ENCODE measurements at places on chromosomes 4 and X.

DNA sequence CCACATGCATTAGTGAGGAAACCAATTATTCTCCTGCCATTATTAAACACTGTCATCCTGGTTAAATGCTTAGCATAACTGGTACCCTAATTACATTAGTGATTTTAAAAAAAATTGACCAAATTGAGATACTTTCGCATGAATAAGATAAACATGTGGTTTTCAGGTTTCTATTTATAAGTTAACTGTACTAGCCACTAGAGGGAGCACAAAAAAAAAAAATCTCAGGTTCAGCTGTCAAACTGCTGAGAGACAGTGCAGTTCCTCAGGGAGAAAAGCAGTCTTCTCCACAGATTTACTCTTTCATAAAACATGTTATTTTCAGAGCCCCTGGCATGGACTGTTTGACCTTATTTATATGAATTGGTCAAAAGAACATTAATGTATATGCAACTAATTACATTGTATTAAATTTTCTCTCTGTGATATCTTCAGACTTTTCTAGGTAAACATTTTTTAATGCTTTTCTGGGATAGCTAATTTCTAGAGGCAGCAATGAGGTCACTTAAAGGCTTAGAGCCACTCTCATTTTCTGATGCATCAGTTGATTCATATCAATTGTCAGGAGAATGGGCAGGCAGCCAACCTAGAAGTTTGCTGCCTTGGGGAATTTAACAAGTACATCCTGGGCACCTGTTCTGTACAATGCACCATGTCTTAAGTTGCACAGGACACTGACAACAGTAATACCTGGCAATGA is 167.5 kb downstream of the CDS1 start:
- peak; percentile 12 for DNase-seq

DNA sequence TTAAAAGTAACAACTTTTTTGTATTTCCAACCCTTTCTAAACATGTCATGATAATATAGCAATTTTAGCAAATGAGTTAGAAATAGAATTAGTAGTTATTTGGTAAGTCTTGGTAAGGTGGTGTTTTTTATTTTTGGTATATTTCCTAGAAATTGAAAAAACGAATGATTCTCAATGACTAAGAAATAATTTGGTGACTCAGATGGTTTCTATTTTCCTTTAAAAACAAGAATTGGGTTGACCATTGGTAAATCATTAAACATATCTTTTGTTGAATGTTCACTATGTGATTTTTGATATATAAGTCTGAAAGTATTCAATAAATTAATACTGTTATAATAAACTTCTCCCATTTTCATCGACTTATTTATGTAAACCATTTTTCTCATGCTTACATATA is 206.2 kb upstream of the BANK1 start:
- no peak for DNase-seq

GRCh38 chr4:151403656-151404055 is 5.3 kb upstream of the FHIP1A start:
- DNase-seq = no peak

- no peak for DNase-seq
These were observed 63.7 kb upstream of the ARSJ start for GRCh38 chr4:114043116-114043515.

- no peak for DNase-seq
These were observed 2.9 kb downstream of the KLHL15 start for GRCh38 chrX:24023972-24024669.

DNA sequence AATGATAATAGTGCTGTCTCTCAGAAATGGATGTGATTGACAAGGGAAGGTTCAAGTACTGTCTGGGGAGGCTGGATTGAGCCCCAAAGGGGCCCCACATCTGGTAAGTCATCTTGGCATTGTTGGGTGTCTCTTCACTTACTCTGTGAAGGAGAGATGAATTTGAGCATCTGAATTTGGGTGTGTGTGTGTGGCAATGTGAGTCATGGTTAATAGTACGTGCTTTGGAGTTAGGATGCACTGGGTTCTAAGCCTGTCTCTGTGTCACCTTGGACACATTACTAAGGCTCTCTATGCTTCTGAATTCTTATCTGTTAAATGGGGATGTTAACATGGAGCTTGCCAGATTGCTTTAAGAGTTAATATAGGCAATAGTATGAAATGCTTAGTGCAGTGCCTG is 80.4 kb downstream of the FRAS1 start:
- DNase-seq = no peak

DNA sequence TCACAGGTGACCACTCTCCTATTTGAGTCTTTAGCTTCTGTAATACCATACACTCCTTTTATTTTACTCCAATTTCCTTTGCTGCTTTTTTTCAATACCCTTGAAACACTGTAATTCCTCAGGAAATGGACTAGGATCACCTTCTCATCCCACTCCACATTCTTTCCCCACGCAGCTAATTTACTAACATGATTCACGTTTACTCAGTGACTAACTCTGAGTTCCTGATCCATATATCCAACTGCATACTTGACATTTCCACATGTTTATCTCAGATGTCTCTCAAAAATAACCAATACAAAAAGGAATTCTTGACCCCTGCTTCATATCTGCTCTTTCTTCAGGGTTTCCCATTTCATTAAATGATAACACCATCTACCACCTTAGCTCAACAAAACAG is 19.9 kb downstream of the RPS6KA6 start:
- DNase-seq = no peak

- no peak for DNase-seq
These were observed 97.7 kb upstream of the PDHA2 start for GRCh38 chr4:95742179-95742578.

- DNase-seq = no peak
These were observed 77.3 kb downstream of the ARSJ start for GRCh38 chr4:113901994-113902787.

DNA sequence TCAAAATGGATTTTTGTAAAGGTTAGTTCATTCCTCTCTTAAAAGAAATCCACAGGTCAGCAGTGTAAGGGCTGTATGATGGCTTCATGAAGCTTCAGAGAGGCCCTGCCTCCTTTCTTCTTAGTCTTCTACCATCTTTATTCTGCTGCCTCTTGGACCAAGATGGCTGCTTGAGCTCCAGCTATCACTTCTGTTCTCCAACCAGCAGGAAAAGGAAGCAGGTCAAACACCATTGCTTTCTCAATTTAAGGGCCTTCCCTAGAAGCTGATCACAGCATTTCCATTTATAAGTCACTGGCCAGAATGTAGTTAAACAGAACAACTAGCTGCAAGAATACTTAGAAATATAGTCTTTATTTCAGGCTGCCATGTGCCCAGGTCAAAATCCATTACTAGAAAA is 336.8 kb upstream of the KLF3 start:
- no peak for DNase-seq

DNA sequence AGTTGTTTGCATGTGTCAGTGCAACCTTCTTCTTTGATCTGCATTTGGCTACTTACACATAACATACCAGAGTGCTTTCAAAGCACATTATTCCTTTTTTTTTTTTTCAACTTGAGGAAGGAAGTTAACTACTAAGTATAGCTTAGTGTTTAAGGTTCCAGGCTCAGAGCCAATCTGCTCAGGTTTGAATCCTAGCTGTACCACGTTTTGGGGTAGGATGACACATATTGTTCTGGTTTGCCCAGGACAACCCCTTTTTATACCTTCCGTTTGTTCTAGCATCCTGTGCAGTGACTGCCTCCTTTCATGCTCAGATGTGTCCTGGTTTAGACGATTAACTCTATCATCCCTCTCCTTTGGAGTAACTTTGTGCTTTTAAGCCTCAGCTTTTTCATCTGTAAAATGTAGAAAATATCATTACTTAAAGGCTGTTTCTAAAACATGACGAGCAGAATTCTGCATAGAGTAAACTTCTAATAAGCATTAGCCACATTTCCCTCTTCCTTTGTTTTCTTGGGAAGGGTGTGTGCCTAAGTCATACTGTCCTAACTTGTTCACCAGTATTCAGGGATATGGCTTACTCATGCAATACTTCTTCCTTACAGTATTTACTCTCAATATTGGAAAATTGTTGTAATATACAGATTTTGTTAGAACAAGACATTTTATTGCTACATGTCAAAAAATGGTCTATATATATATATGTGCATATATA is 281.3 kb downstream of the C4orf33 start:
- no peak for DNase-seq

DNA sequence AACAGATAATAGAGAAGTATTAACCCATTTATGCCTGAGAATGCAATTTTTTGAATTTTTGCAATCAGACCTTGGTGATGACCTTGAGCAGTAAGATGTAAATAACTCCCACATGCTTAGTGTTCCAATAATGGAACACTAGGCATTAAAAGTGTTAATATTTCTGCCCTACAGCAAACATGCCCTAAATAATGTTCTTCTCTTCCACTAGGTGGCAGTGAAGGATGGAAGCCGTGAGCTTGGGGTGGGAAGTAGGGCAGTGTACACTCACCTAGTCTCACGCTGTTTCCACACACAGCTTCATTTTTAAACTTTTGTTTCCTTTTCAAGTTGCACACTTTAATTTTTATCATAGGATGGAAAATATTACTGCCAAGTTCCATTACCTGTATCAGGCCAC is 613.1 kb upstream of the HS3ST1 start:
- no peak for DNase-seq

DNA sequence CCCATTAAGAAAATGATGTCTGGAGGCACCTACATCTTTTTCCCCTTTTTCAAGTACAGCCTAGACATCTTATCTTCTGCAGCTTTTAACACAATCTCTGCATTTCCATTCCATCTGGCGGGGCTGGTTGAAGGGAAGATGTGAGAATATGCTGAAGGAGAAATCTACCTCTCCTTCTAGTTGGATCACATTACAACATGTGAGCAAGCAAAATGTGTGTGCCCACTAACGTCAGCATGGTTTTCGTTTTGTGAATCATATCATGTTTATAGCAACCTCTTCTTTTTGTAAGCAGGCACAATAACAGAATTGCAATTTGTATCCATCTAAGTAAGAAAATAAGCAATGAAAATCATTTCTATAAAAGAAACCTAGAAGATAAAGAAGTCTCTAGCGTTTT is 28.9 kb upstream of the MID1 start:
- DNase-seq = no peak
